ENCODE measurements at places on chromosomes 2 and 18. TPM values are rescaled to one million over a fixed set of nuclear protein-coding genes. Genes with fewer than 3 reads are reported as not detected.

CERS6 gene
- 50.8 TPM for total RNA-seq

PAX8 gene
- total RNA-seq: 1.4 TPM

ERLEC1 gene
- 43.4 TPM for total RNA-seq

G6PC2 gene
- total RNA-seq: not detected

SERPINB2 gene
- not detected for total RNA-seq

CCDC74B gene
- total RNA-seq: 13.8 TPM

FER1L5 gene
- total RNA-seq: 1.7 TPM

- no peak for DNase-seq
These were observed 632.4 kb upstream of the LRRTM4 start for GRCh38 chr2:78154586-78154985.

DNA sequence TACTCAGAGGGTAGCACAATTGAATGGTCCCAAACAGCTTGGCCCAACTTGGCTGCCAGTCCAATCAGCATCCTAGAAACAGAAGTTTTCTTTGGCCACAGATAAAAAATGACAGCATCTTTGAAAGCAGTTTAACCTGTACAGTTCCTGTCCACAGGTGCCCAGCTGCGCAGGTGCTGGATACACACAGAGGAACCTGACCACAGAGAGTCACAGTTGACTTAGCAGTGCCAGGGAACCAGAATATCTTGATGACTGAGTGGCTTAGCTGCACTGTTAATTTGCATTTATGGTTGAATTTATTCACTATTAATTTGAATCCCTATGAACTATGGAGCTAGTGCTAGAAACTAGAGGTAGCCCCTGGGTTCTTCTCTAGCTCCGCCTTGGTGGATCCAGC, 93.7 kb downstream of the TPGS2 start:
- DNase-seq: no peak

DNA sequence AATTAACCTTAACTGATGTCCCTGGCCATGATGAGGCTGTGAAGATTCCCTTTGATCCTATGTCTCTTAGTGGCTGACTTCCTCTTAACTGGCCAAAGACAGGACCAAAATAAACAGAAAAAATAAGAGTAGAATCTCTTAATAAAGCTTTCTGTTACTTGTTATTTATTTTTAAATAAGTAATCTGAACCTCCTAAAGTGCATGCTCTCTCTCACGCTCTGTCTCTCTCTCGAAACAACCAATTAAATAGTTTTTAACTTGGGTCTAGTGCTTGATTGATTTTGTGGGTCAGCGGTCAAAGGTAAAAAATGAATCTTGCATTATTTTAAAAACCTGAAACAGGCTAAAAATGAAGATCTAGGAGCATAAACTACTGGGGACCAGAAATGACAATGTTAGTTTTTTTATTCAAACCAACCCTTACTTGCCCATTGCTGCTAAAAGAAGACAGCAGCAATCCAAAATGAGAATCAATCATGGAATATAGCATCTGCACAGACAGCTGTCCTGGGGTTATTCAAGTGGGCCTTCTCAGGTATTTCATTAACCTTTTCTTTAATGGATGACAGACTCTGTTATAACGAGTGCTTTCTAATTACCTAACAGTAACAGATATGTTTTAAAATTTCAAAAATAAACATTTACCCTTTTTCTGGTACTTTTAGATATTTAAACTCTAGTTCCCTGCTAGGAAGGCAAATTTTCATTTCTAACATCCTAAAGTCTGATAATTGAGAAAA, 11.2 kb downstream of the GAREM1 start:
- no peak for DNase-seq

- DNase-seq: no peak
These were observed 107.9 kb upstream of the CYP26B1 start for GRCh38 chr2:72255540-72255939.

DNA sequence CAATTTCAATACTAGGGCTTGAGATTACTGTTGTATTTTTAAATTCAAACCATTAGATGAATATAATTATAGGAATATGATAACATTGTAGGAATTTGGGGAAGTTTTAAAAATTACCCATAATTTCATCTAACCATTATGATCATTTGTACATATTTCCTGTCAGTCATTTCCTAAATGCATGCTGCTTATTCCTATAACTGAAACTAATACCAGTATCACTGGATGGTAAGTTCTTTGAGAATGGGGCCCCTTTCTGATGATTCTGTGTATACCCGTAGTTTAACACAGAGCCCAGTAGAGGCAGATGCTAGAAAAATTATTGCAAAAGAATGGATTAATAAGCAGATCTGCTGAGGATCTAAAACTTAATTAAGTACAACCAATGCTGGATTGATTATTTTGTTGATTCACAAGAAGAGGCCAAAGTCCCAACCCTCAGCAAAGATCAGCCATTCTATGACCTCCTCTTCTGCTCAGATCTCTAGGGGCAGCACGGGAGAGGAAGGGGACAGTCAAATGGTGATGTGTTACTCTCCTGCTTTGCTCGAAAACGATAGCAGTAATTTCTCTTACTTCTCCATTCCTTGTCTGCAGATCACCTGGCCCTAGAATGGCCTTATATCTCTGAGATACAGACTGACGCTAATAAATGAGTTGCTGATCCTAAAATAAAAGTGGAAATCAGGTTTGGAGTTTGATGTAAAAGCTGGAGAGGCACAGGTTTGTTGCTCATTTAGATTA, 69.5 kb upstream of the PELI1 start:
- DNase-seq: no peak

GRCh38 chr2:185475914-185476313, 262.7 kb upstream of the FSIP2 start:
- DNase-seq: peak; percentile 49

DNA sequence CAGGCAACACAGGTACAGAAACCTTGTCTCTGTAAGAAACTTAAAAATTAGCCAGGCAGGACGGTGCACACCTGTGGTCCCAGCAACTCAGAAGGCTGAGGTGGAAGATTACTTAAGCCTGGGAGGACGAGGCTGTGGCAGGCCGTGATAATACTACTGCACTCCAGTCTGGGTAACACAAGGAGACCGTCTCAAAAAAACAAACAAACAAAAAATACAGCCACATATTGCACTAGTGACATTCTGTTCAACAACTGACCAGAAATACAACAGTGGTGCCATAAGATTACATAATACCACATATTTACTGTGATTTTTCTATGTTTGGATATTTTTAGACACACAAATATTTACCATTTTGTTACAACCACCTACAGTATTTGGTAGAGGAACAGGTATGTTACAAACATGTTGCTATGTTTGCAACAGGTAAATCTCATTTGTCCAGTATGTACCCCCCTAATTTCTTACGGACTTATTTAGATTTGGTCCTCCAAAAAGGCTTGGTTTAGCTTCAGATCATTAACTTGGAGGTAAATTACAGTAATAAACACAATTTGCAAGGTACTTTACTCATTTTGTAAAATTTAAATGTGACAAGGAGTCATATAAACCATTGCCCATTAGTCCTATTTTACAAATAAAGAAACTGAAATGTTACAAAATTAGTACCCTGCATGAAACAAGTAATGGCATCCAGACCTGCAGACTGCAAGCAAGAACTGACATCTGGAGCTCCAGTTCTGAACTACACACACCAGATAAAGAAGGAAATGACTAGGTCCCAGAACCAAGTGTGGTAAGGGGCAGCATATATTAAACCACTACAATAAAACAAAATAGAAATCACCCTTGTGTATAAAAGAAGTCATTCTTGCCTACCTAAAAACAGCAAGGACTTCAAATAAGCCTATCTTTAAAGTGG, 36.8 kb downstream of the TRIP12 start:
- no peak for DNase-seq

GRCh38 chr2:128727914-128728313, 409.2 kb upstream of the HS6ST1 start:
- DNase-seq: no peak

GRCh38 chr2:62569907-62570841, 64.2 kb upstream of the TMEM17 start:
- peak; percentile 24 for DNase-seq

DNA sequence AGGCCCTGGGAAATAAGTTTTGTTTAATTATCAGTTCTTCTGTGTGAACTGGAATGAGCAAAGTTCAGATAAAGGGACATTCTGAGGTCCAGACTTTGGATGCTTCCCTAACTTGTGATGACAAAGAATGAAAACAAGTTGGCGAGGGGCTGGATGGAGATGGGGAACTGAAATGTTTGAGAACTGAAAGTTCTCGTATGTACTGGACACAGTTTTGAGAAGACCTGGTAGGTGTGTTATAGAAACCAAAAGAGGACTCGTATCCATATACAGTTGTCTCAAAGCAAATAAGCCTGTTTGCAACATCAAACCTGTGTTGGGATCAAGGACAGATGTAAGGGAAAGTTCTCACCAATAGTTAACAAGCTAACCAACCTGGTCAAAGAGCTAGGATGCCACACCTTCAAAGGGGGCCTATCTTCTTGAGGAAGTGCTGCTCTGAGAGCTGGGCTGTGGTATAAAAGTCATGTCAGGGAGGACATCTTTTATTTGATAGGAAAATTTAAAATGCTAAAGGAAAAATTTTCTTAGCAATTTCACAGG, at the start of gene UPP2:
UPP2 (plus strand) TSS at position 493 of the 543 bp plus-strand sequence. CDS start 188 bp downstream, outside the sequence.
- DNase-seq: no peak

GRCh38 chr2:216603010-216603883, 30.0 kb upstream of the IGFBP2 start:
- no peak for DNase-seq

DNA sequence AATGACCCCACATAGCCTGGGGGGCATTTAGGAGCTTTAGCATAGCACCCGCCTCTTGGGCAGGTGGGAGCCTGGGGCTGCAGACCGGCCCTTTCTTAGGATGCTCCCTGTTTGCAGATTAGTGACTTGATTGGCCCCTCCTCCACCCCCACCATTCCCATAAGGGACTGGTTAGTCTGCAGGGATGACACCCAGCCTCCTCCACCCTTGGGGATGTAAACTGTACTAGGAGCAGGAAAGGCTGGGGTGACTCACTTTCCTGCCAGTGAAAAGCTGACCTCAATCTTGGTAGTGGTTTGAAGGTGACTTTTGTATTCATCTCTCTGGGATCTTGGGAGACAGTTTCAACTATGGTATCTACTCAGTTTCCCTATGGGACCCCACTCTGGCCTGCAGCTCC, 24.2 kb downstream of the CTIF start:
- DNase-seq: no peak

- no peak for DNase-seq
These were observed 451.0 kb upstream of the SETBP1 start for GRCh38 chr18:44229693-44230108.

DNA sequence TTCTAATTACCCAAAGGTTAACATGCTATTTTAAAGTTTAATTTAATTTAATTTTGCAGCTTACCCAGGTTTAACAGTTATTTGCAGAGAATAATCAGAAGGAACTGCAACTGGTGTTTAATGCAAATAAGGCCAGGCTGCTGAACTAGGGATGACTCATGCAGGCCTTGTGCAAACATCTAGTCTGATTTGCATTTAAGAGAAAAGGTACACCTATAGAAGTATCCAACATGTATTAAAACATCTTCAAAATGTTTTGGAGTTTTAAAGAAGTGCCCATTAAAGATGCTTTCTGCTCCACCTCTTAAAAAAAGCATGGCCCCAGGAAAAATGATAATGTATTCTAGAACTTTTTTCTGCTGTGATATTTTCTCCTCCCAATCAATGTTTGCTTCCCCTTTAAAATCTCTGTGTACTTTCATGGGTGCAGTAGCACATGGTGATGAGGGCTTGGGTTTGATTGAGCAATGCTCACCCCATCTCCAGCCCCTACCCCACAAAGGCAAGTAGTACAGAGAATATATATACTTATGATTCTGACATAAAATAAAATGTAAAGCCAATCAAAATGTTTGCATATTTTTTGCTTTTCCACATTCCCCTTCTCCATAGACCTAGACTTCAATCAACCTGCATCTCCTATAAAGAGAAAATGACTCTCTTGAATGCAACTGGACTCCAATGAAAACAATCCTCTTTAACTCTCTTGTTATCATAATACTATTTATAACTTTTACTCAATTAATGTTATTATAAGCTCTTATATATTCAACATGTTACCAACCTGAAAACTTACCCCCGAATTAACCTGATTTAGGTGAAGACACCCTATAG, 54.1 kb downstream of the ATP8B1 start:
- DNase-seq: no peak

Data from neural progenitor cell (in vitro differentiated cells).